Kasumi-1 (cell line): ENCODE measurements at places on chromosomes 12 and 14.

DNA sequence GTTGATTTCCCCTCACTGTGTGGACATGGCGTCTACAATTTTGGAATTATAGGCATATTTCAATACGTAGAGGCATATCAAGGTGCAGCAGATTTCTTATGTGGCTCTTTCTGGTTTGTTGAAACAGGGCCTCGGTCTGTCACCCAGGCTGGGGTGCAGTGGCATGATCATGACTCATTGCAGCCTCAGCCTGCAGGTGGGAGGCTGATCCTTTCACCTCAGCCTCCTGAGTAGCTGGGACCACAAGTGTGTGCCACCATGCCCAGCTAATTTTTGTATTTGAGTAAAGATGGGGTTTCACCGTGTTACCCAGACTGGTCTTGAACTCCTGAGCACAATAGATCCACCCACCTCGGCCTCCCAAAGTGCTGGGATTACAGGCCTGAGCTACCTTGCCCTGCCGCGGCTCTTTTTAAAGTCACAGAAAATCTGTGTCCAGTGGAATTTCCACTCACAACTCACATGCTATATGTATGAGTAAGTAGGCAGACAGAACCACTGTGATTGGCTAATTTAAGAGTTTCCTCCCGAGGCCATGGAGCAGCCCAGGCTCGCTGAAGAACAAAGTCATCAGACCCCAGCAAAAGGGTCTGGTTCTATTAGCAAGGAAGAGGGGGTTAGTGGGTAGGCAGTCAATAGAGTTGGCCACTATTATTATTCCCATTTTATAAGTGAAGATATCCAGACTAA lies 9.1 kb downstream of the GNG2 start:
- DNase-seq, result no peak

DNA sequence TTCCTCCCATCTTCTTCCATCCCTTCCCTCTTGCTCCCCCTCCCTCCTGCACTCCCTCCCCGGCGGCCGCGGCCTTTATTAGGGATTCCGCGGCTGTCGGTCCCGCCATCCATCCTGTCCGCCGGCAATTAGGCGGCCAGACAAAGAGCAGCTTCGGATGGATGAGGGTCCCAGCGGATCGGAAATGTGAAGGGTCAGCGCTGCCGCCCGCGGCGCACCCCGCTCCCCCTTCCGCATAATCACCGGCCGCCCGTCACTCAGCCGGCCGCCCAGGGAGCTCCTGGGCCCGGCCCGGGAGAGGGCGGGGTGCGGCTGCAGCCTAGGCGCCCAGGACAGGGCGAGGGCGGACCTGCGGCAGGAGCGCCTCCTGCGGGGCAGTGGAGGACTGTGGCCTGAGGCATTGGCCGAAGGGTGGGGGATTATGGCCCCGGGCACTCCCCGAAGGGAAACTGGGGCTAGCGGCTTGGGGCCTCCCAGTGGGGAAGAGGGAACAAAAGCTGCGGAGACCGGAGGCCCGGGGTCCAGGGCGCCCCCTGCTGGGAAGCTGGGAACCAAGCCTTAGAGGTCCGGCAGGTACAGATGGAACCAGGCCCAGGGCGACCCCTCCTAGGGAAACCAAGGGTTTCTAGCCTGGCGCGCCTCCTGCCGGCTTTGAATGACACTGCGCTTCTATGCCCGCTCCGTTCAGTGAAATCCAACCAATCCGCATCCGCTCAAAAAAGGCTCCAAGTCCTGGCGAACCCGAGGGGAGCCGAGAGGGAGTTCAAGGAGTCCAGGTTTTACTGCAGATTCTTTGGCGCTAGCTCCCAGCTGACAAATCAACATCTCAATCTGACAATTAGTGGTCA lies 4.4 kb upstream of the DNAJC22 start:
- DNase-seq, result peak; percentile 88

DNA sequence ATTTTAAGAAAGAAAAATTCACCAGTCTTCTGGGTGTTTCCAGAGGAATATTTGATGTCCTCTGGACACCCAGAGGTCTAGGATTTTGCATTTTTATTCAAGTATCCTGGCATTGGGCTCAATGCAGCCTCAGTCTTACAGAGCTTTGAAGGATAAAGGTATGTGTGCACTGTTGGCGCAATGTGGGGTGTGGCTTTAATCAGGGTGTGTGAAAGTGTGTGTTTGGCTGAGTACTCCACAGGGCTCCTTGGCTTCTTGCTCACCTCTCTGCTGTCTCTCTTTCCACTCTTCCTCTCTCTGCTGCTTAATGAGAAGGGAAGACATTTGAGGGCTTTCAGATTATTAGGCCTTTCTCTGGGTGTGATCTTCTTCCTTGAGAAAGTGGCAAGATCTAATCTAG lies 193.3 kb upstream of the CCND2 start:
- no peak for DNase-seq

- DNase-seq, result no peak
Observed at GRCh38 chr12:78403681-78404080, 460.9 kb upstream of the SYT1 start.

- DNase-seq, result peak; percentile 36
Observed at GRCh38 chr12:1474574-1475153, 119.7 kb downstream of the FBXL14 start.

- no peak for DNase-seq
Observed at GRCh38 chr12:92206596-92206995, 61.0 kb upstream of the BTG1 start.

GRCh38 chr14:78131201-78131600 lies 39.0 kb upstream of the NRXN3 start:
- DNase-seq, result peak; percentile 14

- DNase-seq, result no peak
Observed at GRCh38 chr12:75859868-75860267, 171.7 kb downstream of the PHLDA1 start.

GRCh38 chr14:29558516-29558915 lies 369.1 kb downstream of the PRKD1 start:
- no peak for DNase-seq
